Activated T-cell treated with anti-CD3 and anti-CD28 coated beads, Interleukin-2, amount 50 U/mL, for 24 hours (primary cell): ENCODE measurements at places on chromosomes 5 and 9.
A peak's percentile ranks its signal among the peaks of the same experiment; 100 is the strongest.

GRCh38 chr5:63563008-63563917 is 399.0 kb downstream of the HTR1A start:
- no peak for DNase-seq

- DNase-seq: no peak
Observed at GRCh38 chr9:133600739-133601138, 8.4 kb downstream of the FAM163B start.

- DNase-seq: no peak
Observed at GRCh38 chr9:133131506-133131905, 10.5 kb upstream of the RALGDS start.

DNA sequence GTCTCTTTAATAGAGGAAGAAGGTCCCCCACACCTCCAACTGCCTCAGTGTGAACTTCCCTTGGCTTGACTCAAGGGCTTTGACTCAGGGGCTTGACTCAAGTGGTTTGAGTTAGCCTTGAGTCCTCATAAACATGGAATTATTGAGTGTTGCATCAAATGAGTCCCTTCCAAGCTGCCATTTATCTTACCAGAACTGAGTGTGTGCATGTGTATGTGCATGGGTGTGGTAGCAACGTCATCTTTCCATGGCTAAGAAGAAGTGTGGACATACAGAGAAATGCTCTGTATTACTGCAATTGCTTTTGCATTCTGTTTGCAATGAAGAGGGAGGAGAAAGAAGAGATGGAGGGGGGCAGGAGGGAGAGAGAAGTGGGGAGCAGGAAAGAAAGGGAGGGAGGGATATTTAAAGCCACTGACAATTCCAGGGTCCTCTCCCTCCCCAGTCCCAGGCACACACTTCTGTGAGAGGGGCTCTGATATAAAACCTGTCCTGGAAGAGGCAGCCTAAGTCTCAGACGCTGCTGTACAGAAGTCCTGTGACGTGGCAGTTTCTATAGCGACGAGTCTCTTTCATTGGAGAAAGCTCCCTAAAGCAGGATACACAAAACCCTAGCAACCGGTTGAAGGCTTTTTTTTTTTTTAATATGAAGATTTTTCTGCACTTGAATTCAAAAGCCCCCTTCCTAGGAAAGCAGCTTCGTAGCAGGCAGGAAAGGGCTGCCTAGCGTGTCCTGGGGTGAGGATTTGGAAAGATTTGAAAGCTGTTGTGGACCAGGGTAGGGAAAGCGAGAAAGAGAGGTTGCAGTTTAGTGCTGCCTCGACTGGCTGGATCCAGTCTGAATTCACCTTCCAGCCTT is 93.3 kb upstream of the MAP1B start:
- DNase-seq: no peak

DNA sequence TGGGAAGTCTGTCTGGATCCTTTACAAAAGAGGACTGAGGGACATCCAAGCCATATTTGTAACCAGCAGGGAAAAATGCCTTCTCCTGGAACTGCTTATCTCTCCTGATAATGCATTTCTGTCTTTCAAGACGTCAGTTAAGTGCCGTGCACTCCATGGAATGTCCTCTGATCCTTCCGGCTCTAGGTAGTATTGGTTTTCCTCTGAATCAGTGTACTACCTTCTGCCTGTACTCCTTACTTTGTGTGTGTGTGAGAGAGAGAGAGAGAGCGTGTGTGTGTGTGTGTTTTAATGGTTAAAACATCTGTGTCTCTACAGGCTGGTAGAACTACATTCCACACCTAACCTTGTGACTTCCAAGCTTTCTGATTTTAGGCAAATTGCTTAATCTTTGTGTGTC is 89.9 kb downstream of the PIP5K1B start:
- DNase-seq: no peak

- DNase-seq: peak; percentile 52
Observed at GRCh38 chr9:97938081-97938644, at the start of gene HEMGN. Gene HEMGN, minus strand, starts transcription at chr9:97938172. Its CDS starts 36 bp downstream, at chr9:97938136.

GRCh38 chr5:132295505-132296411 is 1.6 kb downstream of the SLC22A4 start:
- no peak for DNase-seq

- DNase-seq: no peak
Observed at GRCh38 chr5:11398728-11399127, 505.5 kb downstream of the CTNND2 start.
